ENCODE measurements at places on chromosomes 1 and 21.

DNA sequence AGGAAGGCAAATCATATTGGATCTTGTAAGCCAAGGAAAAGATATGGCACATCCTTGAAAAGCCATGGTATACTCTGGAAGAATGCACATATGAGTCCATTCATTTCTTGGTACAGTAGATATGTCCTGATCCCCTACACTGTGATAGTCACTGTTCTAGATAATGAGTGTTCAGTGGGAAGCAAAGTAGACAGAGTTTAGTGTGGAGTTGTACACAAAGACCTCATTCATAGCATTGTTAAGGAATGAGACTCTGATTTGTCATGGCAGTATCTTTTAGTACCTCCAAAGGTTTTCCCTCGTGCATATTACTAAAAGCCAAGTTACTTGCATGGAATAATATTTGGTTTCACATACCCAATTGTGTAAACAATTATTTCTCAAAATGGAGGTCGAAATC, 204.7 kb downstream of the NFIA start:
- no peak for DNase-seq

GRCh38 chr1:84377480-84378095, 20.7 kb upstream of the DNASE2B start:
- DNase-seq, result no peak

DNA sequence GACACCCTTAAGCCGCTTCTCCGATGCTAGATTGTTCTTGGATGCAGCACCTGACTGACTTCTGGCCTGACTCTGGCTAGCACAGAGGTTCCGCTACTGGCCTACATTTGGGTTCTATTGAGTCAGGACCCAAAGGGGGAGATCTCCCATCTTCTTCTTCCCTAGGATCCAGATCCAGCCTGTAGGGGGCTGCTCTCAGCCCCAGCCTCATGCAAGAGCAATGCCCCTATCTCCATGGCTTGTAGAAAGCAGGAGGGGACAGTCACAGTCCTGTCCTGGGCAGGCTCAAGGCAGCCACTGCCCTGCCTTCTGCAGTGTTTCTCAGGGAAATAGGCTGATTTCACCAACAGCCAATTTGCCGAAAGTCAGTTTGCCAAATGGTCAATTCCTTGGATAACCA, 6.3 kb upstream of the ADAR start:
- DNase-seq, result no peak

- DNase-seq, result no peak
Measured at GRCh38 chr1:93598861-93599439, 82.7 kb downstream of the BCAR3 start.

DNA sequence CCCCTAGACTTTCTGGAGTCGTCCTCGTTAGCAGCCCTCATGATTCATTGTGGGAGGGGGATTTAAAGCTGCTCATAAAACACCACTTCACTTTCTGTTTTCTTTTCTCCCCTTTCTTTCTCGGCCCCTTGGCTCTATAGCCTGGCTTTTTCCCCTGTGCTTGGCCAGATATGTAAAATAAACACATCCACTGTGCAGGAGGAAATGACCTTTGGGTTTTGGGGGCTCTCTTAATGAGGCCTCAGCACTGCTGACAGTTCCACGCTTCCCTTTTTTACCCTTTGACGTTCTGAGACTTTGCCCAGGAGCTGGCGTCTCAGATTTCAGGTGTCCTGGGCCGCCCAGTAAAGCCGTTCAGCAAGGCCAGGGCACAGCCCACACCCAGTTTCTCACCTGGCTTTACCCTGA, 65.7 kb downstream of the RUNX3 start:
- no peak for DNase-seq

GRCh38 chr1:86757272-86757984, 53.1 kb downstream of the SH3GLB1 start:
- DNase-seq, result no peak

GRCh38 chr1:19089524-19089923, 120.5 kb downstream of the UBR4 start:
- no peak for DNase-seq

Data from stimulated activated CD8-positive, alpha-beta memory T cell treated with anti-CD3 and anti-CD28 coated beads, Interleukin-4, amount 100 ng/mL, for 1 hour (primary cell).